ENCODE measurements at places on chromosomes 3 and 15.

DNA sequence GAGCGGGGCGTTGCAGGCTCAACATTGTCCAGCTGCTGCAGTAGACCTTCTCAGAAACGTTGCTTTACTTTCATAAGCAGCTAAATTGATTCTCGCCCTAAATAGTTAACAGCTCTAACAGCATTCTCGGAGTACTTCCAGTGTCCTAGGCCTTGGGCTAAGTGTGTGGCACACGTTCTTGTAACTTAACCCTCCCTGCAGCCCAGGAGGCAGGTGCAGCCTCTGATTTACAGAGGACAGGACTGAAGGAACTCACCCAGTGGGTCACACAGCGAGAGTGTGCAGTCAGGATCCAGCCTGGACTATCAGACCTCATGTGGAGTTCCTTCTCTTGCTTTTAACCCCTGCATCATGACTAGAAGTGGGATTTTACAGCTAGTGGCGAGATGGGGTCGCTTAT lies 312.8 kb upstream of the C2CD4B start:
- H3K4me3 ChIP-seq, result no peak overlapping the region
- DNase-seq, result no peak
- no peaks in the 10 kb centered on the region for H3K27me3 ChIP-seq
- H3K4me1 ChIP-seq, result peaks cover 38% of the 10 kb centered on the region
- no peak overlapping the region for H3K27ac ChIP-seq
- no peaks in the 10 kb centered on the region for H3K36me3 ChIP-seq

DNA sequence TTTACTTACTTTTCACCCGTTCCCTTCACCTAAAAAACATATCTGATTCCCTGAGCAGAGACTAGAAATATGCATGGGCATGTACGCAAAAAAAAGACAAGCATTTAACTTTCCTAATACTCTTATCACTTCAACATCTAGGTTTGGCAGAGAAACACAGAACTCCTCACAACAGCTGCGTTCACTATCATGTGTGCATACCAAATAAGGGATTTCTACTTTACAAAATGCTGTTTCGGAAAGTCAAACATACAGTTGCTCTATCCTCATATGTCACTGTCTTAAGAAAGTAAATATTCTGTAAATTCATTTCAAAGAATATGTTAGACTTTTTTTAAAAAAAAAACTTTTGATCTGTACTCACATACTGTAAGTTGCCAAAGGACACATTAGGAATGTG lies 65.1 kb upstream of the CBLB start:
- H3K36me3 ChIP-seq, result no peaks in the 10 kb centered on the region
- H3K27me3 ChIP-seq, result no peaks in the 10 kb centered on the region
- H3K27ac ChIP-seq, result no peak overlapping the region
- no peaks in the 10 kb centered on the region for H3K4me1 ChIP-seq
- no peak for DNase-seq

GRCh38 chr3:73098873-73099272 lies 37.4 kb downstream of the EBLN2 start:
- H3K27ac ChIP-seq, result no peak overlapping the region
- no peaks in the 10 kb centered on the region for H3K4me1 ChIP-seq
- no peak overlapping the region for H3K4me3 ChIP-seq
- no peaks in the 10 kb centered on the region for H3K36me3 ChIP-seq
- DNase-seq, result no peak

DNA sequence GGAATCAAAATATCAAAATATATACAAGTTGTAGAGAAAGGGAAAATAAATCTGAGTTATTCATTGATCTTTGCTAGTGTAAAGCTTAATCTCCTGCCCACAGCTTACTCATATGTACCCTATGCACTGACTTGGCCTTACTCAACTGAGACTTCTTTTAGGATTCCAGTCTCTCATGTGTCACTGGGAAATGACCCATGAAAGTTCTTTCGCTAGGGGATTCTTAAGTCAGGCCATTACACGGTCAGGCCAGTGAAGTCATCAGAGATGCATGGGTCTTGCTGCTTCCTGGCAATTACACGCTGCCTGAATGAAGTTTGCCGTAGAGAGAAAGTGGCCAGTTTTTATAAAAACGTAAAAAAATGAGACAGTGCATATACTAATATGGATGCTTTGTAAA lies 20.7 kb upstream of the LPP start:
- no peak overlapping the region for H3K4me3 ChIP-seq
- H3K27me3 ChIP-seq, result no peaks in the 10 kb centered on the region
- H3K27ac ChIP-seq, result no peak overlapping the region
- no peak for DNase-seq
- H3K36me3 ChIP-seq, result no peaks in the 10 kb centered on the region
- no peaks in the 10 kb centered on the region for H3K4me1 ChIP-seq

DNA sequence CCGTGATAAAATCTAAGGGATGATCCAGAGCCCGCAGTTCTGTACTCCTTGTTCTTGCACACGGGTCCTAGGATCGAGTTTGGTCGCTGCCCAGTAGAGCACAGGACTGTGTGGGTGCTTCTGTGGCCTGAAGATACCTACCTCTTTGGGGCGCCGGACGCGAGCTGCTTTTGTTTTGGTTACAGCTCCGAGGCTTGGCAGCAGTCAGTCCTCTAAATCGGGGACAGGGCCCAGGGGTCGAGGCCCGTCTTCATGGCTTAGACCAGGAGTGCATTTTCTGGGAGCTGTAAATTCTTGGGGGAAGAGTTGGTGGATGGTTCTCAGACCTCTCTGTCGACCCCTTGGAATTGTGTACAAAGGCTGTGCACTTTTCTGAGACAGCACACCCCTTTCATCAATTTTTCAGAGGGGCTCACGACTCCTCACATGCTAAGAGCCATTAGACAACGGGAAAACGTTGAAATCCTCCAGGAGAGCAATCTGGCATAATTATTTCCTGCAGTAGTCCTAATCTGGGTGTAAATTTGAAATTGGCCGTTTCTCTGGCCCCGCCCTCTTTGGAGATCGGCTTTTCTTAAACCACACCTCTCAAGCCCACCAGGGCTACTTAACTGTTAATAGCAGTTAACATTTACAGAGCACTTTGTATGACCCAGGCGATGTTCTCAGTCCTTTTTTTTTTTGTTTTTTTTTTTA lies 928 bp downstream of the CEP97 start:
- no peaks in the 10 kb centered on the region for H3K36me3 ChIP-seq
- H3K4me3 ChIP-seq, result peak overlapping the region; percentile 87
- no peaks in the 10 kb centered on the region for H3K27me3 ChIP-seq
- peak overlapping the region; percentile 81 for H3K27ac ChIP-seq

- no peak for DNase-seq
- H3K4me3 ChIP-seq, result no peak overlapping the region
- no peaks in the 10 kb centered on the region for H3K4me1 ChIP-seq
- no peaks in the 10 kb centered on the region for H3K27me3 ChIP-seq
- no peaks in the 10 kb centered on the region for H3K36me3 ChIP-seq
These were observed 1.9 kb downstream of the AQP9 start for GRCh38 chr15:58139989-58140522.

DNA sequence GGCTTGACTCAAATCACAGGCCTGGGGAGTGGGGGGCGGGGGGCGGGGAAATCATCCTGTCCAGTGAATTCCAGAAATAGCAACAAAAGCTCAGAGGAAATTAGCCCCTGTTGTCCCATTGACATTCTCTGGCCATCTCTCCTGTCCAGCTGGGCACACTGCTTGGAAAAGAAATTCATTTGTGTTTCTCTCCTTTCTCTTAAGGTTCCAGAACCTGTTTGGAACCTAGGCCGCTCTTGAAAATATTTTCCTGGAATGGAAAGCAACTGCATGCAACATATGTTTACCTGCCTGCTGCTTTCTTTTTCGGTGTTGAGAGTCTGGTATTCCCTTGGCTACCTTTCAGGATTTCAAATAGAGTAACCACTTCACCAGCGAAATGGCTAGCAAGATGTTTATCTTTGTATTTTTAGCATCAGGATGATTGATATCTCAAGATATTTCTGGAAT lies 169.0 kb downstream of the GHSR start:
- no peak overlapping the region for H3K4me3 ChIP-seq
- H3K4me1 ChIP-seq, result peaks cover 65% of the 10 kb centered on the region
- H3K36me3 ChIP-seq, result no peaks in the 10 kb centered on the region
- no peak for DNase-seq
- H3K27me3 ChIP-seq, result no peaks in the 10 kb centered on the region
- peak overlapping the region; percentile 48 for H3K27ac ChIP-seq

GRCh38 chr15:79099692-79100091 lies 9.1 kb upstream of the RASGRF1 start:
- DNase-seq, result no peak
- H3K27ac ChIP-seq, result no peak overlapping the region
- no peaks in the 10 kb centered on the region for H3K36me3 ChIP-seq
- no peaks in the 10 kb centered on the region for H3K4me1 ChIP-seq
- peaks cover 13% of the 10 kb centered on the region for H3K27me3 ChIP-seq

DNA sequence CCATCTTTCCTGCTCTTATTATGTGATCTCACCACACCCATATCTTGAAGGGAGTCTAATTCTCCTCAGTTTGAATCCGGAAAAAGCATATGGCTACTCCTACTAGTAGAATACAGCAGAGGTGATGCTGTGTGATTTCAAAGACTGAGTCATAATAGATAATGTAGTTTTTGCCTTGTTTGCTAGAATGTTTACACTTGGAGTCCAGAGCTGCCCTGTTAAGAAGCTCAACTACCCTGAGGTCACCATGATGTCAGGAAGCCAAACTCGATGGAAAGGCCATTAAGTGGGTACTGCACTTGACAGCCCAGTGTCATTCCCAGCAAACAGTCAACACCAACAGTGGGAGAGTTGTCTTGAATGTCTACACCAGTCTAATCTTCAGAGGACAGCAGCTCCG lies 56.9 kb downstream of the CD200R1L start:
- no peak overlapping the region for H3K27ac ChIP-seq
- no peak for DNase-seq
- no peaks in the 10 kb centered on the region for H3K4me1 ChIP-seq
- no peaks in the 10 kb centered on the region for H3K36me3 ChIP-seq
- H3K27me3 ChIP-seq, result no peaks in the 10 kb centered on the region

GRCh38 chr15:31149088-31149505 lies 47.6 kb upstream of the TRPM1 start:
- H3K36me3 ChIP-seq, result no peaks in the 10 kb centered on the region
- H3K27ac ChIP-seq, result no peak overlapping the region
- H3K27me3 ChIP-seq, result no peaks in the 10 kb centered on the region
- no peak for DNase-seq
- H3K4me3 ChIP-seq, result no peak overlapping the region

- H3K27me3 ChIP-seq, result peaks cover 20% of the 10 kb centered on the region
- peak overlapping the region; percentile 20 for H3K4me3 ChIP-seq
- no peak for DNase-seq
- no peaks in the 10 kb centered on the region for H3K36me3 ChIP-seq
These were observed 945 bp downstream of the VIPR1 start for GRCh38 chr3:42503251-42503924.

DNA sequence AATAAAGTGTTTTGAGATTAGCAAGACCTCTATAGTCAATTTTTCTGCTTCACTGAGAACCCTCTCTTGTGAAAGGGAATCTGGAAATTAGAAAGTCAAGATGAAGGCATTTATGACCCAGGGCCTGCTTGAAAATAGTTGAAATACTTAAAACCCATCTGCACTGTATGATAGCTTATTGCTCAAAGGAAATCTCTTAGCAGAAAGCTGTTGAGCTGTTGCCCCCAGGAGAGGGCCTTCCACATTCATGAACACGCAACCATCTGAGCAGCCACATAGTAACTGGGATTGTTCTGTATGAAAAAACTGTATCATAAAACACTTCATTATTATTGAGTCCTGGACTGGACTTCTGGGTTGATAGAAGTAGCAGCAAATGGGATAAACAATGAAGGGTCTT lies 106.4 kb upstream of the PTX3 start:
- no peaks in the 10 kb centered on the region for H3K27me3 ChIP-seq
- DNase-seq, result no peak
- H3K36me3 ChIP-seq, result no peaks in the 10 kb centered on the region
- no peaks in the 10 kb centered on the region for H3K4me1 ChIP-seq

GRCh38 chr15:90449206-90449735 lies 61.2 kb downstream of the IQGAP1 start:
- no peak overlapping the region for H3K4me3 ChIP-seq
- peaks cover 96% of the 10 kb centered on the region for H3K36me3 ChIP-seq
- H3K4me1 ChIP-seq, result peaks cover 14% of the 10 kb centered on the region
- H3K27me3 ChIP-seq, result no peaks in the 10 kb centered on the region
- no peak for DNase-seq

DNA sequence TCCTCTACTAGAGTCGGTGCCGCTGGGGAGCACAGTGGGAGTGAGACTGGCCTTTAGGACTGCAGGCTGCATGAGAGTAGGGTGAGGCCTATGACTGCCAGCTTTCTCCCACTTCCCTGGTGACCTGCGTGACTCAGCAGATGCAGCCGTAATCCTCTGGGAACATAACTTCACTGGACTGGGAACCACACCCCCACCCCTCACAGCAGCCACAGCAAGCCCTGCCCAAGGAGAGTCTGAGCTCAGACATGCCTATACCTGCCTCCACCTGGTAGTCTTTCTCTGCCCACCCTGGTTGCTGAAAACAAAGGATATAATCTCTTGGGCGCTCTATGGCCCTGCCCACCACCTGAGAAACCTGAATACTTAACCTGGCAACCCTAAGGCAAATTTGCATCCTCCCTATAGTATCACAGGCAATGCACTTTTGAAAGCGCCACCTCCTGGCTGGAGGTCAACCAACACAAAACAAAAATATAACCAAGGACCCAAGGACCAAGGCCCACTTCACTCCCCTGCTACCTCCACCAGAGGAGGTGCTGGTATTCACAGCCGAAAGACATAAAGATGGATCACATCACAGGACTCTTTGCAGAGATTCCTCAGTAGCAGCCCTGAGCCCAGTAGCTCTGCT lies 308.9 kb downstream of the CTNNB1 start:
- no peak overlapping the region for H3K4me3 ChIP-seq
- H3K36me3 ChIP-seq, result no peaks in the 10 kb centered on the region
- DNase-seq, result no peak
- H3K27me3 ChIP-seq, result no peaks in the 10 kb centered on the region
- no peak overlapping the region for H3K27ac ChIP-seq

- H3K27ac ChIP-seq, result no peak overlapping the region
- DNase-seq, result no peak
- no peaks in the 10 kb centered on the region for H3K36me3 ChIP-seq
- H3K4me1 ChIP-seq, result peaks cover 9% of the 10 kb centered on the region
These were observed 100.7 kb downstream of the TBL1XR1 start for GRCh38 chr3:177096615-177097014.

GRCh38 chr15:67082007-67082536 lies 16.7 kb downstream of the SMAD3 start:
- DNase-seq, result peak; percentile 58
- H3K27me3 ChIP-seq, result no peaks in the 10 kb centered on the region
- H3K4me3 ChIP-seq, result no peak overlapping the region
- peak overlapping the region; percentile 91 for H3K27ac ChIP-seq
- H3K36me3 ChIP-seq, result no peaks in the 10 kb centered on the region

DNA sequence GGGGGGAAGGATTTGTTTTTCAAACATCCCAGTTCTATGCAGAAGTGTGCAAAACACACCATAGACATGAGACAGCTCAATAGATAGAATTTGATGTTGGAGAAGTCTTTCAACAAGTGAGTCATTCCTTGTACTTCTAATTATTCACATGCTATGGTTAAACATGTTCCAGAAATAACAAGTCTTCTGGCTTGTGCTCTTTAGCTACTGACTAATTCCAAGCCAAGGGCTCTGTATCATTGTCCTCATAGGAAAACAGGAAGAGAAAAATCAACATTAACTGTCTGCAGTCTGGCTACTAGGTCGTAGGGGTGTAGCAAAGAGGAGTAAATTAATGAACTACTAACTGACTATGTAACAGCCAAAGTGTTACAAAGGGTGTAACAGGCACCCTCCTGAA lies 25.8 kb downstream of the LDHAL6B start:
- H3K4me1 ChIP-seq, result peaks cover 10% of the 10 kb centered on the region
- no peak overlapping the region for H3K4me3 ChIP-seq
- no peaks in the 10 kb centered on the region for H3K27me3 ChIP-seq
- no peak for DNase-seq
- no peak overlapping the region for H3K27ac ChIP-seq

- H3K36me3 ChIP-seq, result no peaks in the 10 kb centered on the region
- H3K4me3 ChIP-seq, result no peak overlapping the region
- no peaks in the 10 kb centered on the region for H3K27me3 ChIP-seq
These were observed 497.7 kb downstream of the OCA2 start for GRCh38 chr15:27601239-27601960.
